Epithelial cell of alveolus of lung (primary cell): ENCODE measurements at places on chromosomes 7 and 10. TPM values are rescaled to one million over a fixed set of nuclear protein-coding genes. Genes with fewer than 3 reads are reported as not detected.

The DYDC2 gene
- not detected in 2 replicates for total RNA-seq

The EEF1AKMT2 gene
- 12.8 and 17.0 TPM in 2 replicates for total RNA-seq

The VWA2 gene
- not detected in 2 replicates for total RNA-seq

The APBB1IP gene
- under 0.01 TPM in 1 of 2 replicates, not detected in the other for total RNA-seq

The FOXI2 gene
- total RNA-seq = not detected in 2 replicates

The GLI3 gene
- 6.1 and 34.0 TPM in 2 replicates for total RNA-seq

The TMEM139 gene
- total RNA-seq = 0.39 TPM in 1 of 2 replicates, not detected in the other

The STAG3 gene
- total RNA-seq = 0.16 and 0.91 TPM in 2 replicates

The C10orf143 gene
- 0.39 TPM in 1 of 2 replicates, not detected in the other for total RNA-seq

The DENND10 gene
- 46.8 and 65.8 TPM in 2 replicates for total RNA-seq

The PON1 gene
- total RNA-seq = not detected in 2 replicates

The HOXA11 gene
- total RNA-seq = not detected in 2 replicates

The CRYGN gene
- total RNA-seq = not detected in 2 replicates

The NME8 gene
- total RNA-seq = not detected in 2 replicates

The ZNF117 gene
- 0.52 and 3.4 TPM in 2 replicates for total RNA-seq

The PNLIPRP3 gene
- under 0.01 TPM in 1 of 2 replicates, not detected in the other for total RNA-seq

The FAM25A gene
- total RNA-seq = not detected in 2 replicates

The SLC26A5 gene
- total RNA-seq = not detected in 2 replicates

The SORCS1 gene
- total RNA-seq = 0.08 TPM in 1 of 2 replicates, not detected in the other

The TSPAN15 gene
- total RNA-seq = 1.6 and 4.4 TPM in 2 replicates

The NRF1 gene
- total RNA-seq = 10.6 and 18.0 TPM in 2 replicates

The NEBL gene
- 6.6 and 8.4 TPM in 2 replicates for total RNA-seq

The CYP3A7 gene
- 0.13 and 1.0 TPM in 2 replicates for total RNA-seq

The OR13A1 gene
- 0.08 TPM in 1 of 2 replicates, not detected in the other for total RNA-seq

The LIPK gene
- total RNA-seq = not detected in 2 replicates

The TEX36 gene
- total RNA-seq = not detected in 2 replicates

The CUBN gene
- 0.13 and 0.16 TPM in 2 replicates for total RNA-seq

The ZNF503 gene
- 22.2 and 112 TPM in 2 replicates for total RNA-seq

The TAS2R3 gene
- total RNA-seq = 1.1 TPM in 1 of 2 replicates, not detected in the other

The INA gene
- 1.1 and 3.4 TPM in 2 replicates for total RNA-seq

The CUEDC2 gene
- 122 and 133 TPM in 2 replicates for total RNA-seq

The MKX gene
- 0.08 and 0.26 TPM in 2 replicates for total RNA-seq

The GATA3 gene
- 0.08 and 0.26 TPM in 2 replicates for total RNA-seq

The ZNF736 gene
- total RNA-seq = 4.4 and 9.0 TPM in 2 replicates

The CDNF gene
- total RNA-seq = 0.78 and 3.8 TPM in 2 replicates

The OPN4 gene
- total RNA-seq = not detected in 2 replicates

The FAM24B gene
- total RNA-seq = 2.2 and 2.8 TPM in 2 replicates

The TLX1 gene
- not detected in 2 replicates for total RNA-seq

The RNLS gene
- total RNA-seq = 9.1 and 22.0 TPM in 2 replicates

The COL1A2 gene
- 2,043 and 2,173 TPM in 2 replicates for total RNA-seq

The PROSER2 gene
- 8.0 and 10.5 TPM in 2 replicates for total RNA-seq

The NRP1 gene
- total RNA-seq = 163 and 173 TPM in 2 replicates

The AGMO gene
- under 0.01 TPM in 1 of 2 replicates, not detected in the other for total RNA-seq

The ALOX5 gene
- under 0.01 and 0.08 TPM in 2 replicates for total RNA-seq

The MRPL32 gene
- 37.8 and 54.3 TPM in 2 replicates for total RNA-seq

The IL15RA gene
- 9.4 and 18.6 TPM in 2 replicates for total RNA-seq

The CACNA2D1 gene
- 9.2 and 14.6 TPM in 2 replicates for total RNA-seq

The KIF11 gene
- total RNA-seq = 13.1 and 23.1 TPM in 2 replicates

The RAB11FIP2 gene
- total RNA-seq = 9.2 and 14.3 TPM in 2 replicates

The NPTX2 gene
- total RNA-seq = 0.96 and 1.3 TPM in 2 replicates

The CCDC172 gene
- total RNA-seq = not detected in 2 replicates

The MYO1G gene
- total RNA-seq = 0.13 and 0.56 TPM in 2 replicates

The TRIM74 gene
- total RNA-seq = not detected in 2 replicates

The SEMA4G gene
- total RNA-seq = 2.8 and 6.1 TPM in 2 replicates

The PDE6C gene
- total RNA-seq = not detected in 2 replicates

The MAGI2 gene
- 1.6 and 3.7 TPM in 2 replicates for total RNA-seq

The ZP3 gene
- total RNA-seq = 0.72 and 2.1 TPM in 2 replicates

The SPDYE3 gene
- total RNA-seq = not detected in 2 replicates

The C10orf105 gene
- not detected in 2 replicates for total RNA-seq
